Brain (organoid and tissue), 16 donors: ENCODE measurements at places on chromosomes 2 and 18.
A peak's percentile ranks its signal among the peaks of the same experiment; 100 is the strongest.

- peak; percentile 27 for DNase-seq
Measured at GRCh38 chr18:10804126-10804525, 278.3 kb downstream of the NAPG start.

GRCh38 chr2:141554810-141555209 is 576.0 kb downstream of the LRP1B start:
- peak; percentile 58 for DNase-seq

DNA sequence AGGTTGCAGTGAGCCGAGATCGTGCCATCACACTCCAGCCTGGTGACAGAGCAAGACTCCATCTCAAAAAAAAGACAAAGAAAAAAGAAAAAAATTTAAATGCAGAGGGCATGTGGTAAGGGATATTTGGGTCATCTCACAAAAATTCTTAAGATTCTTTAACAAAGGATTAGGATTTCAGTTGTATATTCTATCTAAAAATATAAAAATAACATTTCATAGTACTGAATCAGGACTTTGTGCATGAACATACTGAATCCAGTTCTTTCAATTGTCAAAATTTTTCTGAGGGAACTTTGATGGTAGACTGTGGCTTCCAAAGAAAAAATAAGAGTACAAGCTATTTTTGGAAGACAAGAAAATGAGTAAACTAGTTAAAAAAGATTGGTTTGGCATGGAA is 6.5 kb upstream of the PPP3R1 start:
- DNase-seq = no peak

DNA sequence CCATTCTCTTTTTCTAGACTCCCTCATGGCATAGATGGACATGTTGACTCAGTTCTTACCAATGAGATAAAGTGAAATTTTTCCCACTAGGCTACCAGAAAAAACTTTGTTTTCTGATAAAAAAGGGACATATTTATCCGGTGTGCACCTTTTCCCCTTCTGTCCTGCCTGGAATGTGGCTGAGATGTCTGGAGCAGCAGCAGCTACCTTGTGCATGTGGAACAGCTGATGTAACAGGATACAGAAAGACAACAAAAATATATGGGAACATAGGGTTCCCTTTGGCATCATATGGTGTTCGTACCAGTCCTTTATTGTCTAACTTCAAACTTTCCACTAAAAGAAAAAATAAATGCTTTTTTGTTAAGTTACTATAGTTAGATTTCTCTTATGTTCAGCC is 460.2 kb upstream of the HS6ST1 start:
- DNase-seq = no peak

DNA sequence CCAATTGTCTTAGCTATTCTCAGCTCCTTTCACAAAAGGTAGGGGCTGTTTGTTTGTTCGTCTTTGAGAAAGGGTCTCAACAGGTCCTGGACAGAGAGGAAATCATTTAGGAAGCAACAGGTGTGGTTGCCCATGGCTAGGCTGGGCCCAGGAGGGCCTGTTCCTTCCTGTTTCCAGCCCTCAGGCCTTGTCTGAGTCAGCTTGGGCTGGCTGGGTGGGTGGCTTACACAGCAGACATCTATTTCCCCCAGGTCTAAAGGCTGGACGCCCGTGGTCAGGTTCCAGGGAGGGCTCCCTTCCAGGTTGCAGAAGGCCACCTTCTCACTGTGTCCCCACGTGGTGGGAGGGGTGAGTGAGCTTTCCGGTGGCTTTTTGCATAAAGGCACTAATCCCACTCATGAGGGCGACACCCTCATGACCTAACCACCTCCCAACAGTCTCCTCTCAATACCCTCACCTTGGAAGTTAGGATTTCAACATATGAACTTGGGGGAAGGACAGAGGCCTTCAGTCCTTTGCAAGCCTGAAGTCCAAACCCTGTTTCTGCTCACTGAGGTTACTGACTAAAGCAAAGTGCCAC is 45.5 kb downstream of the ARHGEF4 start:
- no peak for DNase-seq

- no peak for DNase-seq
Measured at GRCh38 chr2:136013955-136014354, 28.5 kb upstream of the DARS1 start.

DNA sequence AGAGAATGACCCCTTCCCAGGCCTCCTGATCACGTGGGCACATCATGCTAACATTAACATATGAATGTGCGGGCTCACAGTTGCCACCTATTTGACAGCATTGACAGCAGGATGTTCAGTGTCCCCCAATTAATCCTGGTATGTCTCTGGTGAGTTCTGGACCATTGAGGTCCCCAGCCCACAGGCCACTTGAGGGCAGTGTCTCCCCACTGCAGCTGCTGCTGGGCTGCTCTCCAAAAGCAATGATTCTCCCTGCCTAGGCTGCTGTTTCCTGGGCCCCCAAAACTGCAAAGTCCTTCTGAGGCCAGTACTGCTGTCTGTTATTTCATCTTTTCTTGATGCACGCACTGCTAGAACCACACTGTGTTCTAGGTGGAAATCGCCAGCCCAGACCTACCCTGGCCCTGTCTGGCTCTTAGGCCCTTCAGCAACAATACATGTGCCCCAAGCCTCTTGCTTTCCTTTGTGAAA is 52.7 kb upstream of the MAPK4 start:
- DNase-seq = peak; percentile 72

- DNase-seq = no peak
Measured at GRCh38 chr2:61210332-61210981, 48.5 kb downstream of the C2orf74 start.
